ENCODE measurements at places on chromosomes 16 and 17. TPM values are rescaled to one million over a fixed set of nuclear protein-coding genes. Genes with fewer than 3 reads are reported as not detected.

KRTAP4-5 gene
- total RNA-seq, result not detected

PLD2 gene
- 22.6 TPM for total RNA-seq

CIITA gene
- under 0.01 TPM for total RNA-seq

CDR2L gene
- total RNA-seq, result 10.2 TPM

FZD2 gene
- total RNA-seq, result 0.39 TPM

HSF4 gene
- total RNA-seq, result 1.1 TPM

GNGT2 gene
- total RNA-seq, result 1.1 TPM

ASPHD1 gene
- 0.26 TPM for total RNA-seq

EFNB3 gene
- 0.13 TPM for total RNA-seq

AOC2 gene
- total RNA-seq, result 0.25 TPM

CCL4L2 gene
- total RNA-seq, result not detected

PRAC2 gene
- total RNA-seq, result not detected

SMIM5 gene
- not detected for total RNA-seq

OXLD1 gene
- 29.7 TPM for total RNA-seq

SCPEP1 gene
- 26.2 TPM for total RNA-seq

KCNJ18 gene
- total RNA-seq, result not detected

CTRB2 gene
- not detected for total RNA-seq

SCN4A gene
- 0.13 TPM for total RNA-seq

HOXB1 gene
- not detected for total RNA-seq

PMFBP1 gene
- total RNA-seq, result under 0.01 TPM

DUXB gene
- total RNA-seq, result not detected

SOST gene
- not detected for total RNA-seq

RILP gene
- 10.9 TPM for total RNA-seq

MFAP4 gene
- not detected for total RNA-seq

VTN gene
- total RNA-seq, result not detected
